ENCODE measurements at places on chromosomes 11 and 22.
A peak's percentile ranks its signal among the peaks of the same experiment; 100 is the strongest.

DNA sequence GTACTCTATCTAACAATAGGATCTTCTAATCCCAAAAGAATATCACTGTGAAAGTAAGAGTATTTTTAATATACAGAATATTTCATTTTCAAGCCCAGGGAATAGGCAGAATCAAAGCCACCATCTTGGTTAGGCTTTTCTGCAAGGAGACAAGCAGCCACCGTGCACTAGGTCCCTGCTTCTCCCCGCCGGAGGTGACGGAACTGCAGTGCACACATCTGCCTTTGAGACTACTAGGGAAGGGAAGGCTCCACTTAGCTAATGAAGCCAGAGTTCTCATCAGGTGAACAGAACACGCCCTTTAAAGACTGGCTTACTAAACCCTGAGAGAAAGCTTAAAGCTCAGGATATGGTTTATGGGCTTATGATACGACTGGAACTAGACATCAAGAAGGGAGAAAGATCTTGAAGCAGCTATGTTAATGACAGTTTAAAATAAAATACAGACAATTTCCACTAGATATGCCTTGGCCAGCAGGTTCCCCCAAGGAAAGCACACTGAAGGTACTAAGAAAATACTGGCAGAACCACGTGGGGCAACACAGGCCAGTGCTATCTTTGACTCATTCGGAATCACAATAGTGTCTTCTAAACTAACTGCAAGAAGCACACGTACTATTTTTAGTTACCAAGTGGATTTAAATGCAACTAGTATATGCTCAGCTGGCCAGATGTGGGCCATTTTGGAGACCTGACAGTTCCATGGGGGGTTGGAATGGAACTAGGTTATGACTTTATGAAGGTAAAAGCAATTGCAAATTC, 127.4 kb upstream of the LMO1 start:
- DNase-seq: no peak

- peak; percentile 91 for DNase-seq
Observed at GRCh38 chr11:70203751-70204465, 812 bp downstream of the FADD start.

- peak; percentile 59 for DNase-seq
Observed at GRCh38 chr11:72924568-72925190, 110.5 kb downstream of the ATG16L2 start.

- DNase-seq: peak; percentile 24
Observed at GRCh38 chr11:62974848-62975522, 9.8 kb downstream of the SLC22A6 start.

DNA sequence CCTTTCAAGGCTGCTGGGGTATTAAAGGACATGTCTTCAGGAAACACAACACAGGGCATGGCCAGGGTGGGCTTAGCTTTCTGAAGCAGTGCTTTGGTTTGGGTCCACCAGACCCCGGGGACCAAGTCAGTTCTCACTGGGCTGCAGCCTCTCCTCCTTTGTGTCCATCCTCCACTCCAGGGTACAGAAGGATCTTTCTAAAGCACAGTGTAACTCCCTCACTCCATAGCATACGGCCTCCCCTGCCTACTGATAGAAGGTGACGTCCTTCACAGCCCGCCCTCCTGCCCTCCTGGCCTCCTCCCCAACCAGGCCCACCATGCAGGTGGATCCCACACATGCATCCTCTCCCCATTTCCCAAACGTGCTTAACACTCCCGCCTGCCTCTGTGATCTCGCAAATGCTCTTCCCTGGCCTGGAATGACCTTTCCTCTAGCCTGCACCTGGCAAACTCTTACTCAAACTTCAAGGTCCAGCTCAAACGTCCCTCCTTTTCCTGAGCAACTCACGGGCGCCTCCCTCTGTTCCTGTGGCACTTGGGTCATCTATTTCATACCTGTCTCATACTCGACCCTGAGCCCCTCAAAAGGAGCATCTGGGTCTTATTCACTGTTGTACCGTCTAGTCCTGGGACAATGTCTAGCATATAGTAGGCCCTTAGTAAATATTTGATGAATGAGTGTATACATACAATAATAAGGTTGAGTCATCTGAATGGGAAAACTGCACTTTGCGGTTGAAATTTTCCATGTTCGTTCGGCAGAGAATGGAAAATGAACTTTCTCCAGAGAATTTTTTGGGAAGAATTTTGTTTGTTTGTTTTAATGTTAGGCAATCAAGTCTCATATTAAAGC, 187.7 kb downstream of the EFCAB6 start:
- no peak for DNase-seq

GRCh38 chr22:35197071-35197470, 60.2 kb upstream of the HMGXB4 start:
- no peak for DNase-seq

- no peak for DNase-seq
Observed at GRCh38 chr11:47886096-47886495, 37.9 kb upstream of the NUP160 start.

GRCh38 chr11:113773092-113773415, 438 bp downstream of the ZW10 start:
- no peak for DNase-seq

DNA sequence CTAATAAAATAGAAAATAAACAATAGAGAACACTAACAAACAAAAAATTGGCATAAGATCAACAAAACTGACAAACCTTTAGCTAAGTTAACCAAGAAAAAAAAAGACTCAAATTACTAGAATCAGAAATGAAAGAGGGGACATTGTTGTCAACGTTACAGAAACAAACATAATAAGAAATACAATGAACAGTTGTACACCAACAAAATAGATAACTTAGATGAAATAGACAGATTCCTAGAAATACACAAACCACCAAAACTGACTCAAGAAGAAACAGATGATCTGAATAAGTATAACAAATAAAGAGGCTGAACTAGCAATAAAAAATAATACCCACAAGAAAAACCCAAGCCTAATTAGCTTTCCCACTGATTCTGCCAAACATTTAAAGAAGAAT, 34.7 kb upstream of the TMPRSS4 start:
- no peak for DNase-seq

- DNase-seq: peak; percentile 32
Observed at GRCh38 chr22:40764763-40765441, 54.2 kb downstream of the SLC25A17 start.

DNA sequence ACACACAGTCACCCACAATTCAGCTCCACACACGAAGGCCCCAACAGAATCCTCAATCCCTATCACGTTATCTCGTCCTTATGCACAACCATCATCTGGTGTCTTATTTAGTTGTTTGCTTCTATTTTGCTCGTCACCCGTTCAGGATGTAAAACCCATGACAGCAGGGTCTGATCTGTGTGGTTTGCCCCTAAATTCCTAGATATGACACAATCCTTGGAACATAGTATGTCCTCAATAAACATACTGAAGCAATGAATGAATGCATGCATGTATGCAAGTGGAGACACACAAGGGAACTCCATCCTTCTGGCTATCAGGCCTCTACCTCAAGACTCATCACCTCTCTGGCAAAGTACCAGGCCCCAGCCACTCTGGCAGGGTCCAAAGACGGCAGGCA, 20.2 kb downstream of the STARD10 start:
- DNase-seq: no peak

DNA sequence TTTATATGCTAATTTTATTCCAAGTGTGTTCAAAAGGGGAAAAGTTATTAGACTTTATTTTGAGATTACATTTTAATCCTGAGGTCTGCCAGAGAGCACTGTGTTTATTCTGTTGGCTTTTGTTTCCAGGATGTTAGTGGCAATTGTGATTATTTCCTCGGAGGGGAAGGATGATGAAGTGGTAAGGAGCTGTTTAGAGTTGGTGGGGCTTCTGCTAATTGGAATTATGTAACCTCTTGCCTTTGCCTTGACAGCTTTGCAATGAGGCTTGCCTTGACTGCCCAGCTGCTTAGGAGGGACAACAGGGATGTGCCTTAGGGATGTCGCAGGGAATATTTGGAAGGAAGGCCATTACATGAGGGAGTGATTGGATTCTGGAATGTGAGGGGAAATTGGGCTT, 89.7 kb upstream of the E2F8 start:
- DNase-seq: no peak

DNA sequence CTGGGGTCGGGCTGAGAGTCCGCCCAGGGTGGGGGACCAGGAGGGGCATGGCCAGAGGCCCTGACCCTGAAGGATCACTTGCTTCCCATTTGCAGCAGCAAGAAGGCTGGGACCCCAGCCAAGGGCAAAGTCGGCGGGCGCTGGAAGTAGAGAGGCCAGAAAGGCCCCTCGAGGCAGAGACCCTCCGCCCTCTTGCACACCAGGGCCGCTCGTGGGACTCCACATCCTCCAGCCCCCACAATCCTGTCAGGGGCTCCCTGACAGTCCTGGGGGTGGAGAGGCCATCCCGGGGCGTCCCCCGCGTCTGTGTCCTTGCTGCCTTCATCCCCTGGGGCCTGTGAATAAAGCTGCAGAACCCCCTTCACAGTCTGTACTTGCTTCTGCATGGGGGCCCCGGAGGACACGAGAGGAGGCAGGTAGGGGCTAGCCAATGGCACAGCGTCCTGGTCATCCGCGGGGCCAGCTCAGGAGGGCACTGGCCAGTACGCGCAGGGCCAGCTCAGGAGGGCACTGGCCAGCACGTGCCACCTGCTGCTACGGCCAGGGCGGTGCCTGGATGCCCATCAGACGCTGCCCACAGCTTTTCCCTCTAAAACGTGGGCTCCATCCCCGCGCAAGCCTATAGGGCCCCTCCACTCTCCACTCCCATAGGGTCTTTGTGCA, 8.7 kb upstream of the MRPL23 start:
- DNase-seq: no peak

GRCh38 chr11:15198284-15198683, 83.6 kb downstream of the INSC start:
- no peak for DNase-seq

DNA sequence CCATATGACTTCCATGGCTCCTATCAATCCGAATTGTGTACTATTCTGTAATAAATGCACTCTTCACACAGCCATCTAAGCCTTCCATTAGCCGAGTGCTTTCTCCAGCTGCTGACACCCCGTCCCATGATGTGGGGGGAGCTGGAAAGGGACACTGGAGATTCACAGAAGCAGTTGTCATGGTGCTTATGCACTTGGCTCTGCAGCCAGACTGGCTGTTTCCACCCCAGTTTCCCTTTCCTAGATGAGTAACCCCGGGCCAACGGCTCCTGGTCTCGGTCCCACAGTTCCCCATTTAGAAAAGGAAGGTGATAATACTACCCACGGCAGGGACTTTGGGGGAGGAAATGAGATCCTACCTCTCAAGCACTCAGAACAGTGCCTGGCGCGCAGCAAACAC, 244.9 kb upstream of the SYN3 start:
- no peak for DNase-seq

- no peak for DNase-seq
Observed at GRCh38 chr22:22934543-22935055, 47.0 kb downstream of the IGLL5 start.

GRCh38 chr11:3879967-3880542, 24.6 kb downstream of the STIM1 start:
- DNase-seq: no peak

GRCh38 chr22:49101225-49101624, 726.4 kb downstream of the BRD1 start:
- no peak for DNase-seq

- DNase-seq: no peak
Observed at GRCh38 chr11:114115451-114115928, 56.0 kb downstream of the ZBTB16 start.

- peak; percentile 38 for DNase-seq
Observed at GRCh38 chr11:69801513-69802335, 17.5 kb downstream of the FGF3 start.

- DNase-seq: no peak
Observed at GRCh38 chr11:5242208-5242607, 7.4 kb downstream of the HBG1 start.

DNA sequence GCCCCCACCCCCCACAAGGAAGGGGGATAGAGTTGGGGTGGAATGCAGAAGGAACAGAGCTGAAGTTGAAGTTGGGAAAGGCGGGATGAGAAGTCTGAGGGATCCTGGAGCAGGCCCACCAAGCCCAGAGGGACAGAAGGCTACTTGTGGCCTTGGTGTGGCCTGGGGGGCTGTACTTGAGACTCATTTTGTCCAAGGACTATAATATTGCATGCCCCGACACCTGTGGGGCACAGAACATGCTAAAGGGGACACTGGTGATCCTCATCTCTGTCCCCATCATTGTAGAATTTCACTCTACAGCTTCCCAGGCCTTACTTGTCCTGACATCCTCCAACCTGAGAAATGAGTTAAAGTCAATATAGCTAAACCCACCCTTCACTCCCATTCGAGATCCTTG, 1.3 kb downstream of the ESAM start:
- no peak for DNase-seq

All from CD4-positive, alpha-beta T cell (primary cell).